ENCODE measurements at places on chromosomes 13 and 19.

DNA sequence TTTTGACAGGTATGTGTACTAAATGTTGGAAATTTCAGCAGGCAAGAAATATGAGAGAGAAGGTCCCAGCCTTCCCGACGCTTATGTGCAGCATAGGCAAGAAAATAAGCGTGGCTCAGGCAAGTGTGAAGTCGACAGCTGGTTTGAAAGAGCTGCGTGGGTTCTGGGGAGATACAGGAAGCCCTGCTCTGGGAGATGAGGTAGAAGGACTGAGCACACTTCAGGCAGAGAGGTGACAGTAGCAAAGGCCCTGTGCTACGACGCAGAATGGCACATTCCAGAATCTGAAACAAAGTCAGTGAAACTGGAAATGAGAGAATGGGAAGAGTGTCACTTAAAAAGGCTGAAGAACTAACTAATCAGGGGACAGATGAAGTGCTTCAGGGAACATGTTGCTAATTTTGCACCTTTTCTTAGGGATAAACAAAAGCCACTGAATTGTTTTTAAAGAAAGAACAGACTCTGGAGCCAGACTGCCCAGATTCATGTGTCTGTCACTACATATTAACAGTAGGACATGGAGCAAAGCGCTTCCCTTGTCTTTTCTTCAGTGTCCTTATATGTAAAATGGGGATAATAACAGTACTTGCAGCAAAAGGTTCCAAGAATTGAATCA is 160.1 kb downstream of the SPRY2 start:
- no peak for DNase-seq

DNA sequence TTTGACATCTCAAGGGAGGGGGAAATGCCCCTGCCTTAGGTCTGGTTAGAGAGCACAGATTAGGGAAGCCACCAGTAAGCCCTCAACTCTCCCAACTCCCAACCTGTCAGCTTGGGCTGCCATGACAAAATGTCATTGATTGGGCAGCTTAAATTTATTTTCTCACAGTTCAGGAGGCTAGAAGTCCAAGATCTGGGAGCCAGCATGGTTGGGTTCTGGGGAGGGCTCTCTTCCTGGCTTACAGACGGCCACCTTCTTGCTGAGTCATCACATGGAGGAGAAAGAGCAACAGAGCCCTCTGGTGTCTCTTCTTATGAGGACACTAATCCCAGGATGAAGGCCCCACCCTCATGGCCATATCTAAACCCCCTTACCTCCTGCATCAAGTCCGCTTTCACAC is 24.2 kb downstream of the C19orf12 start:
- DNase-seq = no peak

DNA sequence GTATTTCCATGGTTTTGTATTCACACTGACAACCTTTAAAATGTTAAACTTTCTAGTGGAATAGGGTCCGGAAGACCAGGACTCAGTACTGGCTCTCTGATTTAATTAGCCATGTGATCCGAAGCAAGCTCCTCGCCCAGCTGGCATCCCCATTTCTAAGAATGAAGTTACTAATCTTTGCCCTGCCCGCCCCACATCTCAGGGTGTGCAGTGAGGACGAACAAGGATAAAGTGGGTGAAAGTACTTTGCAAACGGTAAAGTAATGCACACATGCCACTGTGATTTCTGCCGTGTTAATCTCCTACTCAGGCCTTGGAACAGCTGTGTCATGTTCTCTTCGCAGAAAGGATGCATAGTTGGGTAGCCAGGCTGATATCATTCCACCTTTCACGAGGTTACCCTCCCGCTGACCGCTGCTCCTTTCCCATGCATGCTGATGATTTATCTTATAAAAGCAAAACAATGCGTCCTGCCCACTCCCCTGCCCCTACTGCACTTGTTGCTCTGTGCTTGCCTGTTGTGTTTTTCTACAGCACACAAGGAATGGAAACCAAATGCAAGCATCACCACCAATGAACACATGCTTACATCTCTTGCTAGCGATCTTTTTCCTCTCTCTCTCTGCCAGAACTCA is 539.0 kb downstream of the EFNB2 start:
- no peak for DNase-seq

DNA sequence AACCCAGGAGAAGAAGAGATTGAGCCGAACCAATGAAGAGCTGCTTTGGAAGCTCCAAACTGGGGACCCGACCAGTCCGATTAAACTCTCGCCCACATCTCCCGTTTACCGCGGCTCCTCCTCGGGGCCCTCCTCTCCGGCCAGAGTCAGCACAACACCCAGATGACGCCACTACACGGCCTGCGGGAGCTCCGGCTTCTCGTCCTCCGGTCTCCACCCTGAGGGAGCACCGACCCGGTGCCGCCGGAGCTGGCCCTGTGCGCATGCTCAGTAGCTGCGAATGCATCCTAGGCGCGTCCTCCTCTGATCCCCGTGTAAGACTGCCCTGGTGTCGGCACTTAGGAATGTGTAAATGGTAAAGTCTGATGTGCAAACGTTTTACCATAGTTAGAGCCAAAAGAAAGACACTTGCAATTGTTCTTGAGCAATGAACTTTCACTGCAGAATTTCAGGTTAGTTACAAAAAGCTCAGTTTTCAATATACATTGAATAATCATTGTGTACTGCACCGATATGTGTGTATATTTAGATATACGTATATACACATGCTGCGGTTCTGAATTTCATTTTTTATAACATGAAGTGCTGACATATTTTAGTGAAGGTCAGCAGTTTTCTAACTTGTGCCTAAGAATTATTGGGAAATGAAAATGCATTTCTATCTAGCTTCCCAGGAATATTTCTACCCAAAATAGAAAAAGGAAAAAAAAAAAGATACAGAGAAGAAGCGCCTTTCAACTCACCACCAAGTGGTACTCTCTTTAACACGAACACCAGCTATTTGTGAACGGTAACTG is 92.2 kb downstream of the SLC7A1 start:
- no peak for DNase-seq

GRCh38 chr19:57083711-57084110 is 36.1 kb upstream of the USP29 start:
- DNase-seq = no peak

DNA sequence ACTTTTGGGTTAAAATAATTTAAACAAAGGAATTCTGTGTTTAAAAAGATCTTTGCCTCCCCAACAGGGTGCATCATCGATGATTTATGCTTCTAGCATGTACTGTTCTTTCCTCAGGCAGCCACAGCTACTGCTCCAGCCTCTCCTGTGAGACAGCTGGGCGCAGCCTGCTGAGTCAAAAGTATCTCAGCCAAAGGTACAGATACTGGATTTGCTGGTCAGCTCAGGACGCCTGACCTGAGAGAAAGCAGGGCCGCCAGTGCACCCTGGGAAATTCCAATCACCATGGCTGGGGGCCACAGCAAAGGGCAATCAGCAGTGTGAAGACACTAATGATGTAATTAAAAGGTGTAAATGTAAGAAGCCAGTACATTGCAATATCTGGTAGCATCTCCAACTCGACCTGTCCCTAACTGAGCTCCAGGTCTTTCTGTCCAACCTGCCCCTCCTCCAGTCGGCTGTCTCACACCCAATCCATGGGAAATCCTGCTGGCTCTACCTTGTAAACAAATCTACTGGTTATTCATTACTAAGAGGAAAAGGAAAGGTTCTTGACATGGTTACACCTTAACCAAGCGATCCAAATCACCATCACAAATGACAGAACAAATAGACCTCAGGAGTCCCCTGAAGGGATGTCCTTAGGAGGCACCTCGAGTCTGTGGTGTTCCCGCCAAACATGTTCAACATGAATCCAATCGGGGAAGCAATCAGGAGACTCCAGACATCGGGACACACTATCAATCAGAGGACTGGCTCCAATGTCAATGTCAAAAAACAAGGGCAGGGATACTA is 7.3 kb downstream of the OPA3 start:
- DNase-seq = no peak

- no peak for DNase-seq
Measured at GRCh38 chr13:83498481-83499190, 383.6 kb downstream of the SLITRK1 start.

DNA sequence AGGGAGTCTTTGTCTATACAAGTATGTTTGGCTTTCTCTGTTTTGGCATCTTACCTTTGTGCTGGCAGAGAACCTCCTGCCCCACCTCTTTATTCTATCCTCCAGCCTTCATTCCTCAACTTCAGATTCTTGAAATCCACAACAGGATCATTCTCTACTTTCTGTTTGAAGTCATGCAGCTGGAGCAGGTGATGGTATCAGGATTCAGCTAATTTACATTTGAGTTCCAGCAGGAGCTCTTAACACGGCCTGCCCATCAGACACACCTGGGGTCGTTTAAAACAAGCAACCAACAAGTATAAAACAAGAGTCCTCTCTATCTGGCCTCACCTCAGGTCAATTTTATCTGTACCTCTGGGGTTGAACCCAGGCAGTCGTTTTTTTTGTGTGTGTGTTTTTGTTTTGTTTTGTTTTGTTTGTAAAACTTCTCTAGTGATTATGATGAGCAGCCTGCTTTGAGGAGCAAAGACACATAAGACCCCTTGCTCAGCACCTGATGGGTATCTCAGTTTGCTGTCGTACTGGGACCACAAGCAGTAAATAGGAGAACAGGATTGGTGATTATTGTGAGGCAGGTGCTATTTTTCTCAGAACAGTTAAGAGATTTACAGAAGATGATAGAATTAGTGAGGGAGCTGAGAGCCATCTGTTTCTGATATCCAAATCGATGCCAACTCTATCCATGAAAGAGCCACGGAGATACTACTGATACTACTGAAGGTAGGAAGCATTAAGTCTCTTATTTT is 78.4 kb downstream of the GPC6 start:
- DNase-seq = no peak

- DNase-seq = no peak
Measured at GRCh38 chr13:81498969-81499368, 1158.0 kb upstream of the SPRY2 start.

DNA sequence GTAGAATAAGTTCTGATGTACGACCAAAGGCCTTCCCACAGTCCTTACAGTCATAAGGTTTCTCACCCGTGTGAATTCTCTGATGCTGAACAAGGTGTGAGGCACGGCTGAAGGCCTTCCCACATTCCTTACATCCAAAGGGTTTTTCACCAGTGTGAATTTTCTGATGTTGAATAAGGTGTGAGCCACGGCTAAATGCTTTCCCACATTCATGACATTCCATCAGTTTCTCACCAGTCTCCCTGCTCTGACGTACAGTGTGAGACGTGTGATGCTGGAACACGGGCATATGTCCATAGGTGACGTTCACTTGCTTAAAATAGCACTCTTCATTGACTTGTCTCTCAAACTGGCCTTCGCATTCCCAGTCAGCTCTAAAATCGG is 31.0 kb upstream of the COX7A1 start:
- no peak for DNase-seq

DNA sequence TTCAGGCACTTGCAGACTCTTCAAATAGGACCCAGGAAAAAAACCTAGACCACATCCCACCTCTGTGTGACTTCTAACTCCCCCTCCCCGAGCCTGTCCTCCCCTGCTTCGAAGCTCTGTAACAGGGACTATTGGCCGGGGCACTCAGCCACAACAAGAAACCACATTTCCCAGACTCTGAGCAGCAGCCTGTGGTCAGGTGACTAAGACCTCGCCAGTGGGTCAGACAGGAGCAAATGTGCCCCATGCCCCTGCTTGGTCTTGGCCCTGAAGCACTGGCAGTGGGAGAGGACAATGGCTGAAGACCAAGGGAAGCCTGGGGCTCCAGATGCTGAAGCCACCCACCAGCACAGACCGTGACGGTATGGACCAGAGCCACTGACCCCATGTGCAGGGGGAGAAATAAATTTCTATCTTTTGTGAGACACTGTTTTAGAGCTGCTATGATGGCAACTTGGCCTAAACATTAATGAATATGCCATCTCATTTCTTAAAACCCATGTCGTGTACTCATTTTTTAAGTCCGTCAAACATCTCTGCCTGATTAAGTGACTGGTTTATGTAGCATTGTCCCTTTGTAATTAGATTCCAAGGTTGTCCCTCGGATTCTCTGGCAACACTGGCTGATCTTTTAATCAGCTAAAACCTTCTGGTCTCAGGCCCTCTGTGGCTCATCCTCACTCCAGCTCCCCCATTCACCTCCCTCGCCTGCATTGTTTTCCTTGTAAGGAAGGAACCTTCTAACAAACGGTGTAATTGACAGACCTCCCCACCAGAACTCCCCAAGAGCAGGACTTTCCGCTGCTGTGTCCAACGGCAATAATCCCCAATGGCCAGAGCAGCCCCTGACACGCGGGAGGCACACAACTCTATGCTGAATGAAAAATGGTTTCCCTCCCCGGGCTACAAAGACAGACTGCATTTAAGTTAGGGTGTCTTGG is 98.4 kb downstream of the STK24 start:
- no peak for DNase-seq

DNA sequence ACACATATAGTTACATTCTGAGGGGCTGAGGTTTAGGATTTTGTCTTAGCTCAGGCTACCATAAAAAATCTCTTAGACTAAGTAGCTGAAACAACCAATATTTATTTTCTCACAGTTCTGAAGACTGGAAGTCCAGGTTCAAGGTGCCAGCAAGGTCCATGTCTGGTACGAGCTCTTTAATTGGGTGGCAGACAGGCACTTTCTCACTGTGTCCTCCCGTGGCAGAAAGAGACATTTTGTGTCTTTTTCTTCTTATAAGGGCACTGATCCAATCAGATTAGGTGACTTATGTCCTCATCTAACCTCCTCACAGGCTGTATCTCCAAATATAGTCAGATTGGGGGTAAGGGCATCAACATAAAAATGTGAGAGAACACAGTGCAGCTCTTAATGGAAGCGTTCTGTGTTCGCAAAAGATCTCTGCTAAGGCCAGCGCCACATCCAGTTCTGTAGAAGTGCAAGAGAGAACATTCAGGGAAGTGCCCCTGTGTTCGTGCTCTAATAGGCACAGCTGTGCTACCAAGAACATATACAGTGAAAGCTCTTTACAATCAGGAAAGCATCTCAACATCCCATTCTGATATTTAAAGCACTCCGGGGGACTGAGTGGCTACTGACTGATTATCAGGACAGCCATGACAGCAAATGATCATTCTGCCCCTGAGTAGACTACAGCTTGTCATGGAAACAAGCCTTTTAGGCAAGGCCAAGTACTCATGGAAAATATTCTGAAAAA is 819.2 kb downstream of the LIG4 start:
- DNase-seq = no peak

DNA sequence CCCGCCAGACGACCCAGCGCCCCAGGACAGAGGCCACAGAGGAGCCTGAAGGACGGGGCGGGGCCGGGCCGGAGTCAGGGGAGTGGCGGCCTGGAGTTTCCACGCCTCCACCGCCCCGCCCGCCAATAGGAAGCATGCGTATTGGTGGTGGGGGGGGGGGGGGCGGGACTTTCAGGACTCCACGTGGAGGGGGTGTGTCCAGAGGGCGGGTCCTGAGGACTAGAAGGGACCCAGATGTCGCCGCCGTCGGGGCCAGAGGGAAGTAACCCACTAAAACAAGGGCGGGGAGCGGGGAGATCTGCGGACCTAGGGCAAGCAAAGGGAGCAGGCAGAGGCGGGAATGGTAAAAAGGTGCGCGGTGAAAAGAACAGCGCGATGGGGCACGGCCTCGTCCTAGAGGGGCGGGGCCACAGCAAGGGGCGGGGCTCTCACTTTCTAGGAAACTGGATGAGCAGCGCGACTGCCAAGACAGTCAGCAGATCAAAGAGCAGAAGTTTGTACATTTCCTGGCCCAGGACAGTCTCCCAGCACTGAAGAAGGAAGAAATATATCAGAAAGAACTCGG is 2.8 kb upstream of the LENG1 start:
- peak; percentile 82 for DNase-seq

GRCh38 chr13:61918841-61919240 is 503.2 kb upstream of the PCDH20 start:
- DNase-seq = no peak
